ENCODE measurements at places on chromosomes 13 and 19. TPM values are rescaled to one million over a fixed set of nuclear protein-coding genes. Genes with fewer than 3 reads are reported as not detected.

CPT1C gene
- total RNA-seq: 54.5 TPM

DNA sequence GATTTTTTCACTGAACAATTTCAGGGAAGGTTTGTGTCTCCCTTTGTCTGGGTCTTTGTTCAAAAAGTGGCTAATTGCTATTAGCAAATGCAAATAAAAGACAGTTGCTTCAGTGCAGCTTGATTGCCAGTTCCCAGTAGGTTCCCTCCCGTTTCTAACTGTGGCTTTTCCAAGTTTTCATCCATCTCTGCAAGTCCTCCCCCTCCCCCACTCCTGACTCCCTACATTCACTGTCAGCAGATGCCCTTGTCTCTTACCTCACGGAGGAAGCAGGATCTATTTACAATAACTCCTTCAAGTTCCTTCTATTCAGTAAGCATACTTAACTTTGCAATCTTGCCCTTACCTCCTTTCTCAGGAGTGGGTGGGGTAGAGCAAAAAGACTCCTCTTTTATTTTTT, 55.4 kb upstream of the SCEL start:
- peak; percentile 8 for DNase-seq

LGALS14 gene
- not detected for total RNA-seq

LRRC63 gene
- not detected for total RNA-seq

GRCh38 chr13:113820813-113821651, 42.8 kb downstream of the GAS6 start:
- DNase-seq: peak; percentile 87

- DNase-seq: no peak
Measured at GRCh38 chr19:30673336-30673735, 301.2 kb downstream of the ZNF536 start.

GRCh38 chr13:103312467-103312866, 246.2 kb upstream of the SLC10A2 start:
- DNase-seq: no peak

ANKLE1 gene
- 1.3 TPM for total RNA-seq

DNA sequence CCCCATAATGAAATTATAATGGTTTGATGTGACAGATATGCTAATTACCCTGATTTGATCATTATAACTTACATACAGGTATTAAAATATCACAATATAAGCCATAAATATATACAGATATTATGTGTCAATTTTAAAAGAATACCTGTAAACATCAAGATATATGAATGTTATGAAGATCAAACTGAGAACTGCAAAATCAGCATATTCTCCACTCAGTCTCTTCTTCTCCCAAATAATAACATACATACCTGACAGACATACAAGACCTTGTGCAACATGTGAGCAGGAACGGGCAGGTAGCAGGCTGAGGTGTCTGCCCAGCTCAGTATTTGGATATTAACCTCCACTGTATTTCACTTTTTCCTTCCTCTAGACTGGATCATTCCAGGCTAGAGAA, 547.2 kb downstream of the UQCRFS1 start:
- no peak for DNase-seq

- no peak for DNase-seq
Measured at GRCh38 chr13:113140677-113141600, 17.5 kb upstream of the PROZ start.

GRCh38 chr13:99624936-99625540, 123.8 kb downstream of the TM9SF2 start:
- no peak for DNase-seq

DNA sequence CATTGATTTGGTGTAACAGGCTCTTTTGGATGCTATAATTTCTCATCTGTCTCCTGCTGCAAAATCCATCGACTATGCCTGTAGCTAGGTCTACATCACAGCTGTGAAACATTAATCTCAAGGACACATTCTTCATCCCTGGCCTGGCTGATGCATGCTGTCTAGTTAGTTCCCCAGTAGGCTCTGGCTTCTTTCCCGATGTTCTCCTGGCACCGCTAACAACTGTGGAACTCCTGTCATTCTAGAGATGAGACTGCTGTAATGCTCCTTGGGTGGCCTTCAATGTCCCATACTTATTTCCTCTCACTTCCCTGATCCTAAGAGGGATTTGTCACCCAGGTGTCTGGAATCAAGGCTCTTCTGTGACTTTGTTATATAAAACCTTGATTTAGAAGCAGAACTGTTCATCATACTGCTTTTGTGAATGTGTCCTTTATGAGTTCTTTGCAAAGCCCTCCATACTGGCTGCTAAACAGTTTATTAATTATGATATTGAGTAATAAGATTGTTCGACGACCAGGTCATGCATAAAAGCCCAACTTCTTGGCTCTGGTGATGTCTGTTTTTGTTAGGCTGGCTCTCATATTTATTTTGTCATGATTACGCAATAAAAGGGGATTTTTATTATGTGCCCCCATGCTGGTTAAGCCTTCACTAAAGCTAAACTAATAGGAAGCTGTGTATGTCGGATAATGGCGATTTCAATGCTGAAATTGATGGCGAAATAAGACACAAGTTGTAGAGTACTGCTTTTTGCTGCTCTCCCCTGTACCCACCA, 227.5 kb downstream of the DCT start:
- peak; percentile 3 for DNase-seq
